ENCODE measurements at places on chromosomes 3 and 15.

GRCh38 chr3:79002465-79003372, 765.1 kb downstream of the ROBO1 start:
- H3K36me3 ChIP-seq, result no peaks in the 10 kb centered on the region
- H3K27me3 ChIP-seq, result no peaks in the 10 kb centered on the region
- no peak overlapping the region for H3K27ac ChIP-seq
- DNase-seq, result no peak

- no peak overlapping the region for H3K4me3 ChIP-seq
- H3K36me3 ChIP-seq, result no peaks in the 10 kb centered on the region
- no peaks in the 10 kb centered on the region for H3K4me1 ChIP-seq
- H3K27ac ChIP-seq, result no peak overlapping the region
Observed at GRCh38 chr3:46867550-46867898, 4.3 kb upstream of the MYL3 start.

DNA sequence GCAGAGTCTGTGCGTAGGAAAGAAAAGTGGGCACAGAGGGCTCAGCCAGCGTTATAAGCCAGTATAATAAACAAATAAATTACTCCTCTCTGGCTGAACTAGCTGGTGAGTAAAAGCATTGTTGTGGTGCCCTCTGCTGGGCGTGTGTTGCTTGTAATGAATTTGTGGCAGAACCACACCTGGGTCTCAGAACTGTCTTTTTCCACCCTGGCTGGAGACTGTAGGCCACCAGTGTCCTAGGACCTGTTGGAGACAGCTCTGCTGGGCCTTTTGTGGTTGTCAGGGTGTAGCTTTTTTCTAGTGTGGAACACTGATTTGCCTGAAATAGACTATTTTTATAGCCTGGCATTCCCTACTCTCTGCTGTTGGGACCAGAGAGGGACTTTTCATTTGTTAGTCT, 130.5 kb upstream of the EIF1B start:
- H3K36me3 ChIP-seq, result peaks cover 3% of the 10 kb centered on the region
- no peaks in the 10 kb centered on the region for H3K4me1 ChIP-seq
- DNase-seq, result peak; percentile 40

DNA sequence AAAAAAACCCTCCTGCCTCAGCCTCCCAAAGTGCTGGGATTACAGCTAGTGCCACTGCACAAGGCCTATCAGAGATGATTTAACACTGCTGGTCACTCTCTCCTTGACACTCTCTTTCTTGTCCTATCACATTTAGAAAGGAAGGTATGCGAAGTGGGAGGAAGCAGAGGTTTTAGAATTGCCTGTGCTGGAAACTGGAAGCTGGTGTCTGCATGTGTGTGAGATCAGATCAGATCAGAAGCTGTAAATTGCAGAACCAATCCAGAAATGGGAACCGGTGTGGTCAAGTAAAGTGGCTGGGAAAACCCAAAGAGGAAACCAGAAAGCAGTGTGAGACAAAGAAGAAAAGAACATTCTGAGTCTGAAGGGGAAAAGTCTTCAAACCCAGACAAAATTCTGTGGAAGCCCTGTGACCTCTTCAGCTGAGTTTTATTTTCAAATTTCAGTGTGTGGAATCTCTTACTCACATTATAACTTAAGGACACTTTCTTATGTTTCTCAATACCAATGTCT, 2.8 kb downstream of the EFHB start:
- H3K27me3 ChIP-seq, result peaks cover 21% of the 10 kb centered on the region
- H3K4me3 ChIP-seq, result no peak overlapping the region
- H3K36me3 ChIP-seq, result no peaks in the 10 kb centered on the region
- H3K27ac ChIP-seq, result no peak overlapping the region
- DNase-seq, result no peak
